ENCODE measurements at places on chromosomes 3 and 15.

DNA sequence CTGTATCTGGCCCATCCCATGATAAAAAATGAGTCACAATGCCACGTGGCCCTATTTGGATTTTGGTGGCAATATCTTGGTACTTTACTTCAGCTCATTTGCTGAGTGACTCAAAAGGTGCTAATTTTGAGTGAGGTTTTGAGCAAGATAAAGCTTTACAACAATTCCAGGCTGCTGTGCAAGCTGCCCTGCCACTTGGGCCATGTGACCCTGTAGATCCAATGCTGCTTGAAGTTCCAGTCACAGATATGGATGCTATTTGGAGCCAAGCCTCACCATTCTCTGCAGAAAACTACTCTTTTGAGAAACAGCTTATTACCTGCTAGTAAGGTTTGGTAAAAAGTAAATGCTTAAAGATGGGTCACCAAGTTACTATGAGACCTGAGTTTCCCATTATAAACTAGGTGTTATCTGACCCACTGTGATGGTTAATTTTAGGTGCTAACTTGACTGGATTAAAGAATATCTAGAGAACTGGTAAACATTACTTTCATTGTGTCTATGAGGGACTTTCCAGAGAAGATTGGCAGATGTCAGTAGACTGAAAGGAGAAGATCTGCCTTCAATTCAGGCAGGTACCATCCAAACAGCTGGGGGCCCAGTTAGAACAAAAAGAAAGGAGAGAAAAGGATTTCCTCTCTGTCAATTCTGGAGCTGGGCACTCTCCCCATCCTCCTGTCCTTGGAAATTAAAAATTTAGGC, 1083.9 kb downstream of the DIPK2A start:
- no peak for DNase-seq

DNA sequence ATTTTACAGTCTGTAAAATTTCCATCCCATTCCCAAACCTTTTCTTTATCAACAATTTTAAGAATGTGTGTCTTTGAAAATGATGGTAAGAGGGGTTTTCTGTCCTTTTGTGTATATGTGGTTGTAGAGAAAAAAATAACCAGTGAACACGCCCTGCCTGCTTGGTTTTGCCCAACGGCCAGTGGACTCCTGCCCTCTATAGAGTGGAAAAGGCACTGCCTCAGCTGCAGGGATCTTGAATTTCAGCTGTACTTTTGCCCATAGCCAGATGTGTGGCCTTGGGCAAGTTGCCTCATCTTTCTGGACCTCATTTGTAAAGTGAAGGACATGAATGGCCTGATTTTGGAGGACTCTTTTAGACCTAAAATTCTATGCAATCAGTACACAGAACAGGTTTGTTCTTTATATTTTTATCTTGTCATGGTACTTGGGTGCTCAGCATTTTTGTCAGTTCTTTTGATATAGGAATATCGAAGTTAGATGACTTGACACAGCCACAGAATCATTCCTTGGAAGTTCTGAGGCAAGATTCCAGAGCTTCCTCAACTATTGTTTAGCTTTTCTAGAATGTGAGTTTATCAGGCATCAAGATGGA, 81.0 kb downstream of the CLDN11 start:
- DNase-seq = no peak

- DNase-seq = no peak
Measured at GRCh38 chr3:194541483-194541882, 54.7 kb upstream of the ATP13A3 start.

- no peak for DNase-seq
Measured at GRCh38 chr3:125326957-125327356, 48.2 kb downstream of the ZNF148 start.

DNA sequence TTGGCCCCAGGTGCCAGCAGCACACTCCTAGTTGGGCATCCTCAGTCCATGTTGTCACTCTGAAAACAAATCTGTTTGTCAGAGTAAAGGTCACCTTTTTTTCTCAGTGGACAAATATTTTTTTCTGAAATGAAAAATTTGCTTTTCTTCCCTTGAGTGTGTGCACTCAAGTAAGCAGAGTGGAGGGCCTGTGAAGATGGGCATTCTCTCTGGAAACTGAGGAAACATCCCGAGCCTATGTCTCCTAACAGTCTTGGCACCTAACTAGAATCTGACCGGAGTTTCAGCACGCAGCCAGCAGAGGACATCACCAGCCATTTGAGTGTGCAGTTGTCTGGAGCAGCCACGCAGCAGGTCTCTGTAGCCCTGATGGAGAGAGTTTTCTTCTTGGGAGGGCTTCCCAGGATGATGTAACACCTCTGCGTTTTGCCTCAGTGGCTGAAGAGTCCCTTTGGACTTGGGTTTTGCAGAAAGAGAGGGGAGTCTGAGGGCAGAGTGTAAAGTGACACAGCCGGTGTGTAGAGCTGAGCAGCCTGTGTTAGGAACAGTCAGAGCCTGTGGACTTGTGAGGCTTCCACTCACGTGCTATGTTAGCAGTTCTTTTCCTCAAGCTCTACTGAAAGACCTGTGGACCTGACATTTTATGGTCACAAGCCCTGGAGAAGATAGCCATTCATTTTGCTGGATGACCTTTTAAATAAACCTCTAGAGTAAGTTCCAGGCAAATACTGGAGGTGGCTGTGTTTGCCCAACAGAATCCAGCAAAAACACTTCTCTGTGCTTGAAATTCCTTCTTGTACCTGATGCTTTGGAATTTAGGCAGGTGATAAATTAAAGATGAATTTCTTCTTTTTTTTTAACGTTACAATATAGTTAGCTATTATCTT, 51.6 kb downstream of the ABHD2 start:
- no peak for DNase-seq

- no peak for DNase-seq
Measured at GRCh38 chr3:54710954-54711353, 216.9 kb downstream of the LRTM1 start.

GRCh38 chr3:112967828-112968227, 7.1 kb downstream of the CD200R1 start:
- no peak for DNase-seq

DNA sequence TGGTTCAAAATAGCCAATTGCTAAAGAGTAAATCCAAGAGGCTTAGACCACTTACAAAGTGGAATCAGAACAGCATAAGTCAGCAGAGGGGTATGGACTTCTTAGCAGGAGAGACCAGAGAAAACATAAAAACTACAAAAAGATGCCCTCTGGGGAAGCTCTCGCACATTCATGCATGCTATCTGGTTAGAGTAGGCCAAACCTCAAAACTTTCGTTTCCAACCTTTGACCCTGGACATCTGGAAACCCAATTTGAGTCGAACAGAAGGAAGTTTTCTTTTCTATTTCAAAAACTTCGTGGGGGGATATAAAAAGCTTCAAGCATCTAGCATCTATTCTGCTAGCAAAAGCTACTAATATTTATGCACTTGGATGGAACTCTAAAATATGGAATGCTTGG, 523.9 kb upstream of the AGTR1 start:
- DNase-seq = no peak

DNA sequence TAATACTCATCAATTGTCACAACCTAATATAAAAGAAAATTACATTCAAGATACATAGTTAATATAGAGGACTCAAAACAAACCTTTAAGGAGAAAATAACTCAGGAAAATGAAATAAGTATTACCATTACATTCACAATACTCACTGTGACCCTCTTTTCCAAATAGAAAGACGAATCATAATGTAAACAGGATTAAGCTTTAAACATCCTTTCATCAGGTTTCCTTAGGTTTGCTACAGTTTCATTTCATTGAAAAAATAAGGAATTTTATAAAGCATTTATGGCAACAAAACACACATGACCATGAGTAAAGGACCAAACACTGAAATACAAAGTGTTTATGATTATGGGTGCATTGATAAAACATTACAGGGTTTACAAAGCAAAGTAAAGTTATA, 162.7 kb downstream of the ALCAM start:
- DNase-seq = no peak

GRCh38 chr3:124282751-124283651, 291.1 kb upstream of the ROPN1 start:
- no peak for DNase-seq

DNA sequence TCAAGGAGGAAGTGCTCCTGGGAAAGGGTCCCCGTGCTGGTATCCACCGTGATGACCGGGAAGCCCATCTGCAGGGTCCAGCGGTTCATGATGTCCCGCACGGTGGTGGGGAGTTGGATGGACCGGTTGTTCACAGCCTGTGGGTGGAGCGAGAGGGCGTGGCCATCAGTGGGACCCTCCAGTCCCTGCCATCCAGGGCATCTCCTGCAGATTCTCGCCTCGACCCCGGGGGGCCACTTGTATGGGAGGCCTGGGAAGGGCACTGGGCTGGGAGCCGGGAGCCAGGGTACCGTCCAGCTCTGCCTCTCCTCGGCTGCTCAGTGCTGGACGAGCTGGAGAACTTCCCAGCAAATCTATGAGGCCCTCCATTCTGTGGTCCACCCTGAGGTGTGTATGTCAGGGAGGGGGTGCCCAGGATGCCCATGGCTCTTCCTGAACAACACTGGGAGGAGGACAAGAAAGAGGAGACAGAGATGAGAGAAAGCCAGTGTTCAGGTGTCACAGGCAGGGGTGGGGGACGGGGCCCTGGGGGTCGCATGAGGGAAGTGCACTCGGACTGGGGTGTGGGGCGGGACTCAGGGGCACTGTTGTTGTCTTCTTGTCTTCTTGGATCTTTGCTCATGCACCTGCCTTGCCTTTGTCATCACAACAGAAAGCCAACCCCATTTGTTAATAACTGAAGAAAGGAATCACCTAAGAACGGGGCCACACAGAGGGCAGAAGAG, 13.0 kb downstream of the ANPEP start:
- DNase-seq = no peak

DNA sequence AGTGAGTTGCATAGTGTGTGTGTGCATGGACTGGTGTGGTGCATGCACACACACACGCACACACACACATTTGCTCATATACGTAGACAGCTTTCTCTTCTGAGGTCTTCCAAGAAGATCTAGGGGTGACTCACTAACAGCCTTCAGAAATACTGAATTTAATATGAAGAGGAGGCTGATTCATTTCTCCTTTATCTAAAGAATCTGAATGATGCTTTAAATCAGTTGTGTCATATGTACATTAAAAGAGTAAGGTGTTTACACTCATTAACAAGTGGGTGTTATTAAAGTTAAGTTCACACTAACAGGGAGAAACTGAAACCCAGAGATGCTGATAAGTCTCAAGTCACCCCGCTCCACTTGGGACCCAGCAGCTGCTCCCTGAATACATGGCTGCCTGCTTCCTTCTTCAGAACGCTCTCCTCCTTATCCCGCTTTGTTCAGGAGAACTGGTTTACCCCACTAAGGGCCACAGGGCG, 22.0 kb downstream of the TMPRSS7 start:
- no peak for DNase-seq

DNA sequence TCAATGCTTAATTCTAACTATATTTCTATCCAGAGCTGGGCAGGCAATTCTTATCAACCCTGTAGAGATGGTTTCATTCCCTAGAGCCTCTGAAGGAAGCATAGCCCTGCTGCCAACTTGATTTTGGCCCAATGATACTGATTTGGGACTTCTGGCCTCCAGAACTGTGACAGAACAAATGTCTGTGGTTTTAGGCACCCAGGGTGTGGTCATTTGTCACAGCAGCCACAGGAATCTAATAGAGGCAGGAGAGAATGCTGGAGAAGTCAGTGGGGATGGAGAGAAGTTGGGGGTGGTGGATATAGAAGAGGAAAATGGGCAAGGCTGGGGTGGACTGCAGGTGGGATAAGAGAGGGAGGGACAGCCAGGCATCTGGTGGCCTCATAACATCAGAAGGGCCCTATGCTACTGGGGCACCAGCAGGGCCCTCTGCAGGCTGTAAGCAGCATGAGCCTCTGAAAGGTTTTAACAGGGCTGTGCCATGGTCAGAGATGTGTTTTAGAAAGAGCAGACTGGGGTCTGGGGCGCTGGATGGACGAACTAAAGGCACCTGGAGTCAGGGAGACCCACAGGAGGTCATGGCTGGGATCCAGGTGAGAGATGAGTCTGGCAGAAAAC, 19.8 kb downstream of the MRPS11 start:
- DNase-seq = no peak

GRCh38 chr15:78453447-78453846, 15.4 kb downstream of the IREB2 start:
- DNase-seq = no peak

GRCh38 chr3:61750766-61751165, 189.4 kb downstream of the PTPRG start:
- DNase-seq = no peak

GRCh38 chr15:68407141-68407885, 24.6 kb downstream of the ITGA11 start:
- DNase-seq = no peak

- DNase-seq = no peak
Measured at GRCh38 chr3:172946061-172946460, 195.0 kb downstream of the SPATA16 start.

- no peak for DNase-seq
Measured at GRCh38 chr15:61444585-61444984, 215.5 kb upstream of the RORA start.

GRCh38 chr3:164208821-164209220, 869.5 kb downstream of the SI start:
- DNase-seq = no peak

- no peak for DNase-seq
Measured at GRCh38 chr3:65625305-65625704, 413.4 kb downstream of the MAGI1 start.

- DNase-seq = no peak
Measured at GRCh38 chr3:48974076-48974864, 15.8 kb upstream of the P4HTM start.

GRCh38 chr3:128074851-128075521, 22.7 kb downstream of the SEC61A1 start:
- no peak for DNase-seq

GRCh38 chr3:150300388-150300787, 107.7 kb upstream of the TSC22D2 start:
- DNase-seq = no peak

DNA sequence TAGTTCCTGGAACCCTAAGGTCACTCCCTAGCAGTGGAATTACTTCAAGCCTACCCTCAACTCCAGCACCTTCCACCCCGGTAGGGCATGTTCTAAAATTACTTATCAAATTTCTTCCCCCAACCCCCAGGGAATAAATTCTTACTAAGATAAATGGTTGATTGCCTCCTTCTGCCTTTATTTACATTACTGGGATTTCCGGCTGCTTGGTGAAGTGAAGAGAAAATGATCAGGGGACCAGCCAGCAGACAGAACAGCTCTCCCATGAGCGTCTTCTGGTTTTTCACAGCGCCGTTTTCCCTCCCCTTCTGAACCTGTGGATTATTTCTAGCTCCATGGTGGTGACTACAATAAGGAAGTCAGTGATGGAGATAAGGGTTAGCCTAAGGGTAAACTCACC, 521.5 kb upstream of the PPP2R3A start:
- DNase-seq = no peak

DNA sequence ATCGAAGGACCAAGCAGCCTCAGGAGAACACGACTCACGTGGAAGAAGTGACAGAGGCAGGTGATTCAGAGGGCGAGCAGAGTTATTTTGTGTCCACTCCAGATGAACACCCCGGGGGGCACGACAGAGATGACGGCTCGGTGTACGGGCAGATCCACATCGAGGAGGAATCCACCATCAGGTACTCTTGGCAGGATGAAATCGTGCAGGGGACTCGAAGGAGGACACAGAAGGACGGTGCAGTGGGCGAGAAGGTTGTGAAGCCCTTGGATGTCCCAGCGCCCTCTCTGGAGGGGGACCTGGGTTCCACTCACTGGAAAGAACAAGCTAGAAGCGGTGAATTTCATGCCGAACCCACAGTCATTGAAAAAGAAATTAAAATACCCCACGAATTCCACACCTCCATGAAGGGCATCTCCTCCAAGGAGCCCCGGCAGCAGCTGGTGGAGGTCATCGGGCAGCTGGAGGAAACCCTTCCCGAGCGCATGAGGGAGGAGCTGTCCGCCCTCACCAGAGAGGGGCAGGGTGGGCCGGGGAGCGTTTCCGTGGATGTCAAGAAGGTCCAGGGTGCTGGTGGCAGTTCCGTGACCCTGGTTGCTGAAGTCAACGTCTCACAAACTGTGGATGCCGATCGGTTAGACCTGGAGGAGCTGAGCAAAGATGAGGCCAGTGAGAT, 26.0 kb downstream of the SYNM start:
- DNase-seq = no peak
